Activated CD4-positive, alpha-beta T cell treated with anti-CD3 and anti-CD28 coated beads for 24 hours (primary cell): ENCODE measurements at places on chromosomes 1 and 21.

- DNase-seq, result no peak
Observed at GRCh38 chr1:101069158-101069557, 43.6 kb upstream of the DPH5 start.

DNA sequence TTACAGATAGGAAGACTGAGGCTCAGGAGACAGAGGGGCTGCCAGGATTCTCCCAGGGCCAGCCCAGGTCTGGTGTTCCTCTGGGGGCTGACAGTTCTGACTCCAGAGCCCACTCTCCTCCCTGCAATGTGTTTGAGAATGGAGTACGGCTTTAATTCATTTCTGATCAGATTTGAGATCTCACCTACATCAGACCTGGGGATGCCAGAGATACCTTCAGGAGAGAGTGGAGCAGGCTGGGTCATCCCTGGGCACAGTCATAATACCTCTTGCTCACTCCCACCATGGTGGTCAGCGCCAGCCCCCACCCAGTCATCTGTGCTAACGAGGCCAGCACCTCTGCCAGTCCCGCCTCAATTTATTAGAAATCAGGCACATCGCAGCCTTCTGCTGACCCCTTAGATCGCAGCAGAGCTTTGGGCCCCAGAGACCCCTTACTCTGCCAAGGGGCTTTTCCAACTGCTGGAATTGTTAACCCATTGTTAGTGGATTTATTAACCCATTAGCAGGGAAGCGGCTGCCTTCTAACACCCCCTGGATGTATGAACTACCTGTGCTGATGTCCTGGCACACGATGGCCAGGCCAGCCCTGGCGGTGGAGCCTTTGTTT is 352.1 kb downstream of the MATN1 start:
- no peak for DNase-seq

DNA sequence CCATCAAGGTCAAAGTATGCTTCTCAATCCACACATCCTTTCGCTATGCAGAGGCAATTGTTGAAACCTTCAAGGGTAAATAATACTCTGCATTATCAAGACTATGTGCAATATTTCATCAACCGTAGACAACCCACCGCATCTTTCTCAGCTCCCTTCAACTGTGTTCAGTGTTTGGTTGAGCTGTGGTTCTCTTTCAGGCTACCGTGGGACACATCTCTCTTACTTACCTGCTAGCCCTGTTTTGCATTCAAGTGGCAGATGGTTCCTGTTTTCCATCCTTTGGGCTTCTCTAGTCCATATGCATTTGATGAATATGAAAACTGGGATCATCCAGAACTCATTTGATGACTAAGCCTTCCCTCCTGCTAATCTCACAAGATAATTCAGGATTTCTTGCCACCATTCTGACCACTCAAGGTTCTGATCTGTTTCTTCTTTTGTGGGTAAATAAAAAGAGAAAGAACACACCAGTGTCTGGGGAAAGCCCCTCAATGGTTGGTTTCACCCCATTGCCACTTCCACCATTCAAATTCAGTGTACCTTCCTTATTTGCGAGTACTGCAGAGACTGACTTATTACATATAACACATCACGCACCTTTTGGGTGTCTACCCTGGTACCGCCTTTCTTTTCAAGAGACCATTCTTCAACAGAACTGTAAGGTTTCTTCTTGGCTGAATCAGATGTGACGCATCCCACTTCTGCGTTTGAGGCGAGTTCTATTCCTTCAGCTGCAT is 61.7 kb downstream of the BACE2 start:
- no peak for DNase-seq

DNA sequence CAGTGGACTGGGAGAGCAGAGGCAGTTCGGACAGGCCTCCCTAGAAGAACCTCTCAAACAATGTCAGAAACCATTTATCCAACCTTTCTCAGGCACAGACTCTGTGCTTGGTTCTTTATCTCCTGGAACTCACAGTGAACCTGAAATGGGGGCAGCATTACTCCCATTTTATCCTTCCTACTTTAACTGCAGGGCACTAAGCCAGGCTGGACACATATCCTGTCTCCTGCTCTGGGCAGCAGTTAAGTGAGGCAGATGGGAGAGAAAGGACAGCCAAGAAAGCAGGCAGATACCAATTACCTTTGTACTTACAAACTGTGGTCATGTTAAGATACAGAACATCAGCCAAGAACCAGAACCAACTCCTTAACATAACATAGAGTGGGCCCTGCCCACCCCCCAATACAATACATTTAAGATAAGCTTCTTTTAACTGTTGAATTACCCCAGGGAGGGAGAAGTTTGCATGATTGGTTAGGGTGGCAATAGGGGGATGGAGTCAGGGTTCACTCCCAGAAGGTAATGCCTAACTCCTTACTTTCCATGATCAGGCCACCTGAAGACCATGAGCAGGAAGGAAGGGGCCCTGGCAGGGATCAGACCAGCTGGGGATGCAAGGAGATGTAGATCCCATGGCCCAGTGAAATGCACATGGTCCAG is 10.9 kb downstream of the KDF1 start:
- no peak for DNase-seq

DNA sequence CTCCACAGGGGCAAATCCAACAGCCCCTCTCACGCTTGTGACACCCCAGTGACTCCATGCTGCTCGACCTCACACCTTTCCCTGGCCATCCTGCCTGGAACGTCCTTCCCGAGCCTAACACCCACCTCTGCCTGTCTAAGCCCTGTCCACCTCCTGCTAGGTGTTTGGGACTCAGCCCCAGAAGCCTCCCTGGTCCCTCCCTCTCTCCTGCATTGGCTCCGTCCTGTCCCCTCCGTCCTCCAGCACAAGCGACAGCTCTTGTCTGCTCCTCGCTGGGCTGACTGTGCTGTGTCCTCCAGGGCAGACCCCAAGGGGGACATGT is 102.0 kb upstream of the IFFO2 start:
- no peak for DNase-seq

- DNase-seq, result no peak
Observed at GRCh38 chr1:225451840-225452515, 24.1 kb upstream of the LBR start.

DNA sequence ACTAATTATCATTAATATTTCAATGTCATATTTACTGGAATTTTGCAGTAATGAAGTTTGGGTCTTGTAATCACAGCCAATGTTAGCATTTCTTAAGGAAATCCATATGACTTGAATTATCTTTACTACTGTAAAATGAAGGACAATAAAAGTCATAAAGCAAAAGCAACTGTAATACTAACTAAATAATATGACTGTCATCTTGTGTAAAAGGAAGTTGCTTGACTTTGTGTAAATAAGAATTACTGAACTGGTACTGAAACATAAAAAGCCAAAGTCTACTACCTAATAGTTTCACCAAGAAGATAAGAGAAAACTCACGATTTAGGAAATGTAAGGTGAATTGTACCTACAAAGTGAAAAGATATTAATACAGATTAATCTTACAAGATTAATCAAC is 57.5 kb downstream of the ATP6V1G3 start:
- DNase-seq, result no peak

DNA sequence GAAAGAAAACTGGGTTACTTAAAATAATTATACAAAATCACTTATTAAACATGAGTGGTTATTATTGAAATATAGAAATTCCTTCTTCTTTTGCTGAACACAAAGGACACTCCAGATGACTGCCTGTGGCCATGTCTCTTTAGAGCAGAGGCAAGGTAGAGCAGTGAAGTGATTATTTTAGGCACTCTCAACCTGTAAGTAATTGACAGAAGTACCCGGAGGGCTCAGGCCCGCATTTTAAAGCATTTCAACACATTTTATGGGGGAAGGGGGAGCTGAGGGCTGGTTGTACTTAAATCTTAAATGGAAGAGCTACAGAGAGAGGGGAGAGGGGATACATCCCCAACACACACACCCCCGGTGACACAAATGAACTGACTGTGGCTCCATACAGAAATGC is 10.2 kb downstream of the OSCP1 start:
- no peak for DNase-seq

DNA sequence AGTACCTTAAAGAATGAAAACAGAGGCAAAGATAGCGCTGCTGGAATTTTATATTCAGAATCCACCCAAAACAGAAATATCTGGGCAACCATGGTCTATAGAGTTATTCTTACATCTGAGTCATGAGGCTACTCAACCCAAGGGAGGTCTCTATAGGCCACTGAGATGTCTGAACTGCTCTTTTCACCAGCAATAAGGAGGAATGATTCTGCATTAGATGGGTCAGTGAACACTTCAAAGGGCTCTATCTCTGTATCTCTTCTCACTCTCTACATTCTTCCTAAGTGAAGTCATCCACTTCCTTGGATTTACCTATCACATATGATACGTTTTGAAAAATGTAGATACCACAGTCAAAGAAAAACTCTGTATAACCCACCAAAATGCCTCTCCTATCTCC is 90.2 kb upstream of the NGF start:
- DNase-seq, result no peak

DNA sequence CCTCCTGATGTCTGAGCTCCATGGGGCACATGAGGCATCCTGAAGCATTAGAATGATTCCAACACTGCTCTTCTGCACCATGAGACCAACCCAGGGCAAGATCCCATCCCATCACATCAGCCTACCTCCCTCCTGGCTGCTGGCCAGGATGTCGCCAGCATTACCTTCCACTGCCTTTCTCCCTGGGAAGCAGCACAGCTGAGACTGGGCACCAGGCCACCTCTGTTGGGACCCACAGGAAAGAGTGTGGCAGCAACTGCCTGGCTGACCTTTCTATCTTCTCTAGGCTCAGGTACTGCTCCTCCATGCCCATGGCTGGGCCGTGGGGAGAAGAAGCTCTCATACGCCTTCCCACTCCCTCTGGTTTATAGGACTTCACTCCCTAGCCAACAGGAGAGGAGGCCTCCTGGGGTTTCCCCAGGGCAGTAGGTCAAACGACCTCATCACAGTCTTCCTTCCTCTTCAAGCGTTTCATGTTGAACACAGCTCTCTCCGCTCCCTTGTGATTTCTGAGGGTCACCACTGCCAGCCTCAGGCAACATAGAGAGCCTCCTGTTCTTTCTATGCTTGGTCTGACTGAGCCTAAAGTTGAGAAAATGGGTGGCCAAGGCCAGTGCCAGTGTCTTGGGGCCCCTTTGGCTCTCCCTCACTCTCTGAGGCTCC is 11.1 kb upstream of the RASSF5 start:
- DNase-seq, result no peak

GRCh38 chr1:72357411-72357810 is 75.1 kb upstream of the NEGR1 start:
- no peak for DNase-seq

GRCh38 chr21:25350056-25350455 is 257.2 kb downstream of the MRPL39 start:
- peak; percentile 29 for DNase-seq
